ENCODE measurements at places on chromosomes 1 and 21.

DNA sequence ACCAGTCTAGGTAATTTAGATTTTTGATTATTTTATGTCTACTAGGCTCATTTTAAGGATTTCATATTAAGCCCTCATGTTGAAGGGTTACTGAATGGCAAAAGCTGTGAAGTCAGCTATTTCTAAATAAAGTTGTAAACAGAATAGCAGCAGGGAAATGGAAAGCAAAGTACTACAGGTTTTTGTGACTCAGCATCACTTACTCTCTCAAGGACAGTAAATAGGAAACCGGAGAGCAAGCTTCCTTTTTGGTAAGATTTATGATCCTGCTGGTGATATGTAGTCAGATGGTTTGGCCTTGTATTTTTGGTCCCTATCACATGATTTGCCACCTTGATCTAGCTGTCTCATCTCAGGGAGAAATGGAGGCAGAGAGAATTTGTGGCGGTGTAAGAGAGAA lies 226.0 kb downstream of the RPS6KC1 start:
- no peak for DNase-seq

DNA sequence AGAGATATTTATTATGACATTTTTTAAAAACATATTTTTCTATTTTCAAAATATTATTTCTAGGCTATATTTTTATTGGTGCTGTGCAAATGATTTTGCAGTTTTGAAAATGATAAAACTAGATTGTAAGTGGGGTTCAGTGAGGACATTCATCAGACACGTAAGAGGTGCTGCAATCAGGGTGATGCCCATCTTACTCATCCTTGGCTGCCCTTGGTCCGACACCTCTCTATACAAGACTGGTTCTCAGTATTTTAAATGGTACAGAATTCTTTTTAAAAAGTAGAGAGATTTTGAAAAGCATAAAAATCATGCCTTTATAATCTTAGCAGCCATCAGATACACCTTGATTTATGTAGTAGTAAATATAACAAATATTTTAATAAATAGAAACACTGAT lies 24.0 kb downstream of the HENMT1 start:
- no peak for DNase-seq

GRCh38 chr21:35352066-35352770 lies 303.1 kb upstream of the RUNX1 start:
- DNase-seq = no peak

GRCh38 chr21:43585514-43585913 lies 73.8 kb downstream of the HSF2BP start:
- DNase-seq = no peak

GRCh38 chr1:68827261-68827660 lies 330.4 kb upstream of the DEPDC1 start:
- no peak for DNase-seq

DNA sequence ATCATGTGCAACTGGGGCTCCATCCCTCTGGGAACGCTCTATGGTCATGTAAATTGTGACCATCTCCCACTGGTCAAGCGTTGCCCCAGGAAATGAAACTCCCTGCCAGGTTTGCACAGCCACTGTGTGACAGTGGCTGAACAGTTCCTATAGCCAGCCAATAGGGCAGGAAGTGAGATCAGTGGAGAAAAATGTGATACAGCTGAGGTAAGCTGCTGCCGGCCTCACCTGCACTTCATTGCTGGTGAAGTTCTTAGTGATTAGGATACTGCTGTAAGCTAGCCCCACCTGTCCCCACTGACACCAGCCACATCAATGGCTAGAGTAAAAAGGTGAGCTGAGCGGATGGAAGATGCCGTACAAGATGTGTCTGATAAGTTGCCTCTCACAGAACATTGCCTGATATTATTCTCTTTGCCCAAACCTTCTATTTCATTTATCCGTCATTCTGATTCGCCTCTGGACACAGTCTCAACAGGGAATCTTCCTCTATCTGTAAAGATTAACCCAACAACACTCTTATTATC lies 38.4 kb upstream of the CDC42BPA start:
- DNase-seq = no peak

DNA sequence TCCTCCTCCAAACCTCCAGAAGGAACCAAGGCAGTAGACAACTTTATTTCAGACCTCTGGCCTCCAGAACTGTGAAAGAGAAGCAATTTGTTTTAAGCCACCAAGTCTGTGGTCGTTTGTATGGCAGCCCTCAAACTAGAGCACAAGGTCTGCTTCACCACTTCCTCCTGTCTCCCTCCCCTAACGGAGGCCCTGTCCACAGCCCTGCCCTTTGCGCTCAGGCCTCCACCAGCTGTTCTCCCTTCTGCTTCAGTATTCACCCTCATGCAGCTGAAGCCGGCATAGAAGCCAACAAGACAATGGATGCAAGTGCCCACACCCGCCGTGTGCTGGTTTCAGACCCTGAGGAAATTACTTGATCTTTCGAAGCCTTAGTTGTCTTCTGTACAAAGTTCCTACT lies 364.1 kb downstream of the HHAT start:
- DNase-seq = no peak

DNA sequence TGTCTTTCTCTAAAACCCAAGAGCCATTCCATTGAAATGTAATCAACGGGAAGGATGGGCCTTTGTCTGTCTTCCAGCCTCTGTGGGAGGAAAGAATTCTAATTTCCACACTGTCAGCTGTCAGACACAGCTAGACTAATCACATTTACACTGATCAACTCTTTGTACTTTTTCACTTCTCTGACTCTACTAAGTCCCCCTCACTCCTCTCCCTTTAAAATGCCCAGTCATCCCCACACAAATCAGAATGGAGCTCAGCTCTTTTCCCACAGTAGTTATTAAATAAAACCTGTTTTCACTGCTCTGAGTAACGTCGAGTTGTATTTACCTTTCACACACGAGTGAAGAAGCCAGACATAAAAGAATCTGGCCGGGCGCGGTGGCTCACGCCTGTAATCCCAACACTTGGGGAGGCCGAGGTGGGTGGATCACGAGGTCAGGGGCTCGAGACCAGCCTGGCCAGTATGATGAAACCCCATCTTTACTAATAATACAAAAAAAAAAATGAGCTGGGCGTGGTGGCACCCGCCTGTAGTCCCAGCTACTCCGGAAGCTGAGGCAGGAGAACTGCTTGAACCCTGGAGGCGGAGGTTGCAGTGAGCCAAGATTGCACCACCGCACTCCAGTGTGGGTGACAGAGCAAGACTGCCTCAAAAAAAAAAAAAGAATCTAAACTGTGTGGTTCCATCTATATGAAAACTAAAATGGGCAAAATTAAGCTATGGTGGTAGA lies 13.3 kb downstream of the ZBTB8OS start:
- no peak for DNase-seq

DNA sequence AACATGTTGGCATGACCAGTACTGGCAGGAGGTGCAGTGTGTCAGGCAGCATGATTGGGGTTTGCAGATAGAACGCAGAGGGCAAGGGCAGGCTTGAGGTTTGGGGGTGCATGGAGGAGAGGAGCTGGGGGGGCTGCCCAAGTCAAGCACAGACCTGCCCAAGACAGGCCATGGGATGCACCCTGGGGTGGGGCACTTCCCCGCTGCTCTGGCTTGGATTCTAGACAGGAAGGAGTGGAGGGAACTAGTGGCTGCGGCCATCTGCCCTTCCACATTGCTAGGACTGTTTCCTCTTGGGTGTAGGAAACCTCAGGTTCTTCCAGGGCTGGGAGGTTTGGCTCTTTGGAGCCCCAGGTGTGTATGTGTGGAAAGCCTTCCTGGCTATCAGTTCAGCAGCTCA lies 3.0 kb downstream of the PDXK start:
- DNase-seq = no peak
